ENCODE measurements at places on chromosomes 5 and 9.

DNA sequence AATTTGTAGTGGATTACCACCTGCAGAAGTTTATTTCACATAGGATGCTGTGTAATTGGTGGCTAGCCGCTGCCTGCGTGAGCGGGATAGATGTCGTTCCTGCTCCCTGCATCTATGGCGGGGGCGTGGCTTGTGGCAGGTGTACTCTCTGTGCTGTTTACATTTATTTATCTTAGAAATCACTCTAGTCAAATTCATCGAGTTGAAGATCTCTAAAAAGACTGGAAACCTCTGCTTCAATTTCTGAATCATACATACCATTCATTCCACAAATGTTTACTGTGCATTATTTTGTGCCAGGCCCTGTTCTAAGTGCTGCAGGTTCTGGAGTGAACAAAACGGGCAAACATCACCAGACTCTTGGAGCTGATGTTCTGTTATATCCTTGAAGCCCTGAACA is 11.9 kb downstream of the ROPN1L start:
- DNase-seq: no peak

DNA sequence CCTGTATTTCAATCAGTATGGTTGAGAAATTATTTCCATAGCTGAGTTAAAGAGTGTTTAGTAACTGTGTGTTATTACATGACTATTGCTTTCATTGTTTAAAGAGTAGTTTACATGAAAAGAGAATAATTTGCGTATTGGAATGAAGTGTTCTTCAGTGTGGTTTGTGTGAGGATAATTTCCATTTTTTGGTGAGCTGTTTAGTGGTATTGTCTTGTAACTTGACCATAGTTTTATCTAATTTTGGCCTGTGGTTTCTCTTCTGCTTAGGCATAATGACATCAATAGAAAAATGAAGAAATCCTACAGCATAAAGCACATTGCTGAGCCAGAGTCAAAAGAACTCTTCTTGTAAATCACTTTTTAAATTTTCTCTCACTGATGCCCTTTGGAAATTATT is 151.2 kb downstream of the SNCAIP start:
- no peak for DNase-seq

DNA sequence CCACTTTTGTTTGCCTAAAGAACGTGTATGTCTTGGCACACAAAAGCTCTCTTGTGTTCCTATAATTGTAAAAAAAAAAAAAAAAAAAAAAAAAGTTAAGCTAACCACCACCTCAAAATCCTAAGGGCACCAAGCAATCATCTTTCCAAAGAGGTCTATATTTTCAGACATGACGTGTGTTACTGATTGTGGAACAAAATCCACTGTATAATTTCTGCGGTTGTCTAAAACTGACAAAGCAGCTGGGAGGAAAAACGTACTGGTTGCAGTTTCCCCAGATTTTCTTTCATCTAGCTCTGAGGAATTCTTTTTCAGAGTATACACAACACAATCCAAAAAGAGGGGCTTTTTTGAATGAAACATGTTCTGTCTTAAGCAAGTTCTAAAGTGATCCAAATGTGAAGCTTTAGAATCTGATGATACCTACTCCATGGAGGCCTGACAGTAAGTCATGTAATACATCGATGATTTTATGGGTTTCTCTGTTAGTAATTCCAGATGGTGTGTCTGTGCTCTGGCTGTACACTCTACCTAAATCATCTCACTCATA is 375.6 kb upstream of the NUDT12 start:
- no peak for DNase-seq

DNA sequence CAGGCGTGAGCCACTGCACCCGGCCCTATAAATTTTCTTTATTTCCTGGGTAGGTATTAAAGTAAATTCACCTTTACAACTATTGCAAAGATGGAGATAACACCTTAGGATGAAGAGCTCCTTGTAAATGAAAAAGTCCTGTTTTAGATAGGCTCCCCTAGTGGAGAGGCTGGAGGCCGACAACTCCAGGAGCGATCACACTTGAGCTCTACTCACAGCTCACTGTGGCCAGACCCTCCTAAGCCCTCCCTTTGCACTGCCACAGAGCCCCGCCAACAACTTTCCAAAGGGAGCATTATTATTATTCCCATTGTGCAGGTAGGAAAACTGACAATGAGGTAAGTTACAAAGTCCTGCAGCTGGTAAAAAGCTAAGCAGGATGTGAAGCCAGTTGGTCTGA is 139.1 kb upstream of the ERCC6L2 start:
- no peak for DNase-seq

- DNase-seq: no peak
These were observed 1.6 kb downstream of the BSPRY start for GRCh38 chr9:113350937-113351336.

- DNase-seq: no peak
These were observed 12.3 kb upstream of the RAB14 start for GRCh38 chr9:121214005-121214404.

DNA sequence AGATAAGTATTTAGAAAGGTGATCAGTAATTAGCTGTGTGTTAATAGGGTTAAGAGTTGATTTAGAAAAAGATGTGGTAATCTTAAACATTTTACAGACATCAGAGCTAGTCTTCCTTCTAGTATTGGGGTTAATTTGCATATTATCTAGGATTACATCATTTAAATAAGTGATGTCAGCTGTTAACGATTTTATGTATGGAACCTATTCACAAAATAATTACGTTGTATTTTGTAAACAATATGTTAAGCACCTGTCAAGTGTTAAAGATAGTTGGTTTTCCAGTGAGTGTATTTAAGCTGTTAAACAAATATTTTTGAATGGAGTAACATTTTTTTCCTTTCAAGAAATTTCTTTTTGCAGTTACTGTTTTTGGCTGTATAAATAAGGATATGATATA is 2.2 kb downstream of the DCP2 start:
- DNase-seq: no peak

GRCh38 chr9:87886933-87887505 is 4.3 kb downstream of the SPATA31E1 start:
- no peak for DNase-seq

DNA sequence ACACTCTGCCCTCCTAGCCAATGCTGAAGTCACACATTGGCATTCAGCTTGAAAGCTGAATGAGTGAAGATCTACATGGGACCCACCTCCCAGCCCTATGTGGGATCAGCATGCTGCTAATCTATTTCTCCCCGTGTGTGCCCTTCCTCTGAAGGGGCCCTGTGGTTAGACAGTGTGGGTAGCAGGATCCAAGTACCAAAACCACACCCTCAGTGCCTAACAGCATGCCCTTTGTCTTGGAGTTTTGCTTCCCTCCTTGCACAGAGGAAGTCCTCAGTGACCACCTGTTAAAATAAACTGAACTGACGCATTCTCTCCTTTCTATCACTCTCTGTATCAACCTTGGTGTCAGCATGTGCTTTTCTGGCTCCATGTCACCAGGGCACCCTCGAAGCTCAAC is 25.0 kb downstream of the SH3TC2 start:
- no peak for DNase-seq

DNA sequence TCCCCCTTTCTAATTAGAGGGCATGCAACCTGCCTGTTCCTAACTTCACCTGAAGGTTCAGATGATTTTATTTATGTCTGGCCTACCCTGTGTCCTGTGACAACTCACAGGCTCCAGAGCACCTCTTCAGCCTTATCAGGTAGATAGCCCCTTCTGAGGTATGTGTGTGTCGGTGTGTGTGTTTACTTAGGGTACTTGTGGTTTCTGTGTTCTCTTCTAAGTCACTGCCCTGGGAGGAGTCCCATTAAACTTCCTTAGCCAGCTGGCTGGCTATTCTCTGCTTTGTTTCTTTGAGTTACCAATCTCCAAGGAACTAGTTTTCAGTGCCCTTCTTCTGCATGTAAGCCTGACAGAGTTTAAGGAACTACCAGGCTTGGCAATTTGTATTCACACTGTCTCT is 74.9 kb downstream of the UNC13B start:
- DNase-seq: no peak

GRCh38 chr9:36843964-36844363 is 190.1 kb downstream of the PAX5 start:
- no peak for DNase-seq

DNA sequence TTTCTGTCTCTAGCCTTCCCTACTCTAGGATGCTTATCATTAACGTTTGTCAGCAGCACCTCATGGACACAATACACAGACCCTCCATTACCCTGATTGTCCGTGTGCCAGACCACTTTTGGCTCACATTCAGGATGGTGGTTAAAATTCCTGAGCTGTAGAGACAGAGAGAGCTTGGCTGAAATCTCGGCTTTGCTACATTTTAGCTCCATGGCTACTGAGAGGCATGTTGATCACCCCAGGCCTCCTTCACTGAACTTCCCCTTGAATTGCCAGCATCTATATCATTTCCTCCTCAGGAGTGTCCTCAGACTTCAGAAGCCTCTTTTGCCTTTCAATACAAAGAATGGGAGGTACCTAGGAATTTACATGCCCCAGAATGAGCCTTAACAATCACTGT is 104.7 kb upstream of the ISL1 start:
- DNase-seq: no peak

DNA sequence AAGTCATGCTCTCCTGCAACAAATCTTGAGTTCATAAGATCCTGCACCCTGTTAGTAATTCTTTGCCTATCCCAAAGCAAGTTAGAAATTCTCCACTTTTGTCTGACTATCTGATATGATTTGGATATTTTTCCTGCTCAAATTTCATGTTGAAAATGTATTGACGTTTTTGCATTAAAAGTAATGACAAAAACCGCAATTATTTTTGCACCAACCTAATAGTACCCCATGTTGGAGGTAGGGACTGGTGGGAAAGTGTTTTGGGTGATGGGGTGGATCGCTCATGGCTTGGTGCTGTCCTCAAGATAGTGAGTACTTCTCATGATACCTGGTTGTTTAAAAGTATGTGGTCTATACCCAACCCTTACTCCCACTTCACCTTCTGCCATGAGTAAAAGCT is 713.4 kb downstream of the CDH18 start:
- DNase-seq: no peak

GRCh38 chr5:27377626-27378025 is 339.2 kb upstream of the CDH9 start:
- no peak for DNase-seq

- no peak for DNase-seq
These were observed 72.5 kb downstream of the MRPS30 start for GRCh38 chr5:44881266-44881665.

DNA sequence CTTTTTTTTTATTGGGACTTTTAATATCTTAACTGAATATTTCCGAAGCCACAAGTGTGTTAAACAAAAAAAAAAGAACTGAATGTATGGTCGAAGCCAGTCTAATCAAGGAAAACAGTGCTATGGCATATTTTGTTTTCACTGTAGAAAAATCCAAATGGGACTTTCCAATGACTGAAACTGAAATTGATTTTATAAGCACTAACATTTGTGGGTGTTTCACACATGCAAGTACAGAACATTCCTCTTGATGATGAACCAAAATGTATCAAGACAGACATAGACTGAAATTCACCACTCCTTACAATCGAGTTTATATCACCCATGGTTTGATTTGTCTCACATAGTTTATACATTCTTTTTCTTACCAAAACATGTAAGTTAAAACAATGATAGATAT is 1026.8 kb downstream of the CDH18 start:
- DNase-seq: no peak

DNA sequence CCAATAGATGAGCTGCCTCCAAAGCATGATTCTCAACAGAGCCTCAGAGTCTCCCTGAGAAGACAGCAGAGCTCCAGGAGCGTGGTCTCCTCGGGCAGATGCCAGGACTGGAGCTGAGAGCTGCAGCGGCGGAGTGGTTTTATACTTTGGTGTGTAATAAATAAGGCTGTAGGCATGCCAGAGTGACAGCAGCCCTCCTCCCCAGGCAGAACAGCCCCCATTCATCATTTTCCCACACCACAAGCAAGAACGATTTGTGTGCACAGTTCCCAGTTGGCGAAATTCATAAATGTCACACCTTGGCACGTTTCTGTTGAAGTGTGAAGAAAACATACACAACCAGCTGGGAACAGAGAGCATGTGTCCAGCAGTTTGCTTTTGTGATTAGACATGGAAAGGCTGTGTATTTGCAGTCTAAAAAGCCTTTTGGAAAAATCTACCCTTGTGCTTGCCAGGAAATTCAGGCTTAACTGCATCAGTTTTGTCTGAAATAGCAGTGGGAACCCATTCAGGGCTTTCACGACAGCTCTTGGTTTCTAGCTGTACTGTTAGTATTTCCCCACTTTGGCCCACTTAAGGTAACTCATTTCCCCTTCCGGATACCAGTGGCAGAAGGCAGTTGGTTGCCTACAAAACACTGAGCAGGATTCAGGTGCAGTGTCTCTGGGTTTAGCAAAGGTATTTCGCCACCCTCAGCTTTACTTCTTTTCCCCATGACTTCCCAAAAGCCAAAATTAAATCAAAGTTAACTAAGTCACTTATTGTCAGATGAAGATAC is at the start of gene C1QTNF3:
Gene C1QTNF3 (minus strand): TSS at position 115 of the 778 bp plus-strand sequence. CDS start 88 bp downstream, at position 27.
- no peak for DNase-seq

DNA sequence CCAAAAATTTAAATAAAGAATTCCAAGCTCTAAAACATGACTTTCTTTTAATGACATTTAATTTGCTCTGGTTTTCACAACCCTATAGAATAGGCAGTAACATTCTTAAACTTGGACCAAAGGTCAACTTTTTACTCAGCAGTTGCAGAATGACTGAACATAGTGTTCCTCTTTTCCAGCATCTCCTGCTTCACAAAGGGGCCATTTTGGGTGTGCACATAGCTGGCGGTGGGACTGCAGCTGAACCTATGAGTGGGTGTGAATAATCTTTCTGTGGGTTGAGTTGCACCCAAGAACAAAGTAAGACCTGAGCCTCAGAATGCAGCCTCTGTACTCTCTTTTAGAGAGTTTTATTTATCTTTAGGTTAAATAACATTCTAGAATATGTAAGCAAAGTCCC is 96.9 kb upstream of the HAPLN1 start:
- no peak for DNase-seq

GRCh38 chr5:71533142-71533541 is 54.0 kb upstream of the MCCC2 start:
- no peak for DNase-seq

DNA sequence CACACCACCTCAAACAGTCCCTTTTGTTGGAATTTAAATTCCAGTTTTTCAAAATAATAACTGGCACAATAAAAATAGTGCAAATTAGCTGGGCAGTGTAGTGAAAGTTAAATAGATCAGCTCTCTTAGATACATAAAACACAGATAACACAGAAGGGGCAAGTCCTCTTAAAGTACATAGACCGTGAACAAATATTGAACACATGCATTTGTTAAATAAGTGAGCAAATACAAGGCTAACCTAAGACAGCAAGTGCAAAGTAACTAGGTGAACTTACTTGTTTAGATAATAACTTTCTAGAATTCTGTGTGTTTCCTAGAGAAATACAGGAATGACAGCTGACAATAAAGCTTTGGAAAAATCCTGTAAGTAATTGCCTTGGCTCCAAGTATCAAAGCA is 280.1 kb downstream of the DOCK8 start:
- DNase-seq: no peak

DNA sequence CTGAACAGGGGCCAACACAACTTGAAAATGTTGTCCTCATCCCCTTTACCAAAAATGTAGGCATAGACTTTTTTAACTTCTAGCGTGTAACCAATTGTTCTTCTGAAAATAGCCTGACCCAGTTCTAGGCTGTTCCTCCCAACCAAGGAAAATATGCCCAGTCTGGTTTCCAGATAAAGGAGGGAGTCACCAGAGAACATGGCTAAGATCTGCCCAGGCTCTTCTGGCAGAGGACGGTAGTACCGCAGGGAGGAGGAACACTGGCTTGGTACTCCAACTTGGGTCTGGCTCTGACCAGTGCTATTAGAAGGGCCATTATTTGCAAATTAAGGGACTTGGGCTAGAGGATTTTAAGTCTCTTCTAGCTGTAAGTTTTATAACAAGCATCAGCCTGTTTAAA is 63.1 kb downstream of the GRAMD2B start:
- no peak for DNase-seq

All from T-helper 9 cell (primary cell).